ENCODE measurements at places on chromosomes 1 and 21.

DNA sequence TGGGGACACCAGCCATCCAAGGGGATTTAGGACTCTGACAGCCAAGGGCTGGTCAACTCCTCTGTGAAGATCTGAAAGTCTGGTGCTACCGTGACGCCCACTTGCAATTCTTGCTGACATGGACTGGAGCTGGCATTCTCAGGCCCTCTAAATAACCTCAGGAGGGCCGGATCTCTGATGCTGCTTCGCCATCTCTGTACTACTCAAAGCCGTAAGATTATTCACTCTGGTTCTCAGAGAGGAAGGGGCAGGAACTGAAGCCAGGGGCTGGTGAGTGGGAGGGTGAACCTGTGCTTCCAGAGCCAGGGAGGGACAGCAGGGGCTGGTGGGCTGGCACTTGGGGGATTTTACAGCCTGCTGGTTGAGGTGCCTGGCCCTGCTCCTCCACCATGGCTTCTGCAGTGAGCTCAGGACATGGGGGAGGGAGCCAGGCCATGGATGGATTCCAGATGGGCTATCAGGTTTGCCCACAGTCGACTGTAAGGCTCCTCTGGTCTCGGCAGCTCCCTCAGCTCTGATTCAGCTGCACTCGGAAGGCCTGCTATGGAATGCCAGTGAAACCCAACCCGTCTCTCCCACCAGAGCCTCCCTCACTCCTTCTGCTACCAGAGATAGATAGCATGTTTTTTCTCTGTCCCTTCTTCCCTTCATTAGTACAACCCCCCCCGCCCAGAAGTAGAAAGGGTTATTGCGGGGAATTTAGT lies 84.5 kb downstream of the PLXNA2 start:
- no peak for DNase-seq

DNA sequence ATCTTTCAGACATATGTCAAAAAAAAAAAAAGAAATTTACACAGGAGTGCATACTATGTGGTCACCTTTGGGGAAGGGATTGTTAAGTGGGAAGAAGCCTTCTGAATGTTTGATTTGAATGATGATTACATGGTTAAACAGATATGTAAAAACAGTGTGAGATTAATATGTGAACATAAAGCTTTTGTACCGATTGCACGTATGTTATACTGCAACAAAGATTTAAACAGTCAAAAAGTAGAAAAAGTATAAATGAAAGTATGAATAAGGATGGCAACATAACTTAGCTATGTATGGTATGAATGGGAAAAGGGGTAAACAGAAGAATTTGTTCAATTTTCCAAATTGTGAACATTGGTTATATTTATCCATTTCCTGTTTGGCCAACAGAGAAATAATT lies 10.0 kb upstream of the PLPP3 start:
- DNase-seq = no peak

- peak; percentile 74 for DNase-seq
Measured at GRCh38 chr1:56915960-56916359, 49.9 kb downstream of the C8B start.

- no peak for DNase-seq
Measured at GRCh38 chr1:230254265-230254664, 171.9 kb downstream of the PGBD5 start.

DNA sequence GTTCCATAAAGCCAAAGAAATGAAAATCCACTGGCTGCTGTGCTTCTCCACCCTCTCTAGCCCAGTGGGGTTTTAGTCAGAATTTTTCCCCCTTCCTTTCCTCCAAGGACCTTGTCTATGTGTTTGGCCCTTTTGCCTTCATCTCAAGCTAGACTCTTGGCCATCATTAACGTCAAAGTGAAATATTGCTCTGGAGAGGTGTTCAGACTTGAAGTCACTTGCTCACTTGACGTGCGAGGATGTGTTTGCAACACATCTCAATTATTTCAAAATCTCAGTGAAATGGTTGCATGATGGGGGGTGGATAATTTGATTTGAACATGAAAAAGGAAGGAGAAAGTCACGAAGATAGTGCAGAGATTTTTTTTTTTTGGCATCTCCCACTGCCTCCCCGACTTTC lies 13.6 kb downstream of the EVA1C start:
- no peak for DNase-seq

- DNase-seq = peak; percentile 45
Measured at GRCh38 chr1:3910857-3911845, 11.1 kb upstream of the C1orf174 start.

- no peak for DNase-seq
Measured at GRCh38 chr1:190273161-190273560, 204.5 kb downstream of the BRINP3 start.

GRCh38 chr21:44713130-44713529 lies 1.8 kb upstream of the TSPEAR start:
- no peak for DNase-seq

DNA sequence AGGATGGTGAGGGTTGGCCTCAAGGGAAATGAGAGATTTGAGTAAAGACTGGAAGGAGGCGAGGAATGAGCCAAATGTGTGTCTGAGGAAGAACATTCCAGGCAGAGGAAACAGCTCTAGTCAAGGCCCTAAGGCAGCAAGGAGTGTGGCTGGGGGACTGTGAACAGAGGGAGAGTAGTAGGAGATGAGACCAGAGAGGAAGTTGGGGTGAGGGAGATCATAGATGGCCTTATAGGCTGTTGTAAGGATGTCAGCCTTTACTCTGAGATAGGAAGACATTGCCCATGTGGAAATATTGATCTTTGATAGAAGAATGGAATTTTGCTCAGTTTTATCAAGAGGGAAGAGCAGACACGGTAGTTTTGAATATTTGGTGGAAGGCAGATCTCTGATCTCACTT lies 55.2 kb upstream of the ARTN start:
- DNase-seq = no peak

GRCh38 chr1:201264072-201264471 lies 19.2 kb upstream of the PKP1 start:
- DNase-seq = no peak

- DNase-seq = no peak
Measured at GRCh38 chr1:230285351-230285750, 140.8 kb downstream of the PGBD5 start.

- DNase-seq = no peak
Measured at GRCh38 chr1:117571496-117571895, 34.4 kb upstream of the TENT5C start.

DNA sequence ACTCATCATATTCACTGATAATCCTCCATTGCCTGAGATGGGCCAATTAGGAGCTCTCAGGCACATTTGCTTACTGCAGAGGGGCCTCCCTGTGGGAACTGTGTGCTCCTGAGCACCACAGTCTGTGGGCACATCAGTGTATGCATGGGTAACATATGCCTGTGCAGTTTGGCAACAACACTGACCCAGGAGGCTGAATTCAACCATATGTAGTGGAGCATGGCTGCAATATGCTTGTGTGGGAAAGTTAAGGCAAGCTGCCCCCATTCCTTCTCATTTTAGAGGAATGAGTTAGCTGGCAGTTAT lies 11.8 kb upstream of the FMOD start:
- no peak for DNase-seq
